Bladder microvascular endothelial cell (primary cell): ENCODE measurements at places on chromosomes 7 and 10. TPM values are rescaled to one million over a fixed set of nuclear protein-coding genes. Genes with fewer than 3 reads are reported as not detected.

Gene GPR85
- total RNA-seq: 0.13 and 0.97 TPM in 2 replicates

Gene LRRD1
- under 0.01 TPM in 2 replicates for total RNA-seq

Gene SPDYE1
- total RNA-seq: not detected in 2 replicates

Gene ADAM8
- 0.65 and 1.6 TPM in 2 replicates for total RNA-seq

Gene FKBP9
- 142 and 161 TPM in 2 replicates for total RNA-seq

Gene SORBS1
- 0.44 and 0.97 TPM in 2 replicates for total RNA-seq

Gene MALRD1
- not detected in 2 replicates for total RNA-seq

Gene TAS2R41
- not detected in 2 replicates for total RNA-seq

Gene TSPAN12
- total RNA-seq: 18.8 and 61.3 TPM in 2 replicates

Gene HGF
- 0.82 and 1.6 TPM in 2 replicates for total RNA-seq

Gene NUTM2B
- 0.16 and 0.25 TPM in 2 replicates for total RNA-seq

Gene ADAM22
- 0.16 and 0.57 TPM in 2 replicates for total RNA-seq

Gene MACC1
- not detected in 2 replicates for total RNA-seq

Gene NPY
- not detected in 2 replicates for total RNA-seq

Gene ATE1
- total RNA-seq: 22.2 and 36.3 TPM in 2 replicates

Gene MMRN2
- total RNA-seq: 203 and 292 TPM in 2 replicates

Gene IGFBP1
- total RNA-seq: 0.81 TPM in 1 of 2 replicates, not detected in the other

Gene HOXA5
- total RNA-seq: 7.4 and 8.3 TPM in 2 replicates

Gene PTPRZ1
- under 0.01 TPM in 1 of 2 replicates, not detected in the other for total RNA-seq

Gene LIPM
- not detected in 2 replicates for total RNA-seq

Gene CFAP43
- total RNA-seq: under 0.01 TPM in 1 of 2 replicates, not detected in the other

Gene SPDYE2
- total RNA-seq: not detected in 2 replicates
